ENCODE measurements at places on chromosomes 1 and 21.

- no peak for DNase-seq
Observed at GRCh38 chr1:54818461-54819194, 17.5 kb upstream of the TTC22 start.

DNA sequence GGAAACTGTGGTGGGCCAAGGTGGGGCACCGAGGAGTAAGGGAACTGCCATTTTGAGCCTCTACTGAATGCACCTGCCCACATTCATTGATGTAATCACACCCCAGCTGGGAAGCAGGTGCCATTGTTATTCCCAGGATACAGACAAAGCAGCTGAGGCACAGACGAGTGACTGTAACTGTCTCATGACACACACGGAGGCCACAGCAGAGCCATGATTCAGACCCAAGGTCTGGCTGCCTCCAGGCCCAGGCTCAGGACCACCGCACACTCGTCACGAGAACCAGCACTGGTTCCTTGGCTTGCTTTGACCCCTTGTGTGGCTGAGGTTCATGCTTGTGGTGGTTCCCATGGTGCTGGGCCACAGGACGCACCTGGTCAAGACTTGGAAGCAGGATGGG, 45.6 kb upstream of the CLIC4 start:
- no peak for DNase-seq

DNA sequence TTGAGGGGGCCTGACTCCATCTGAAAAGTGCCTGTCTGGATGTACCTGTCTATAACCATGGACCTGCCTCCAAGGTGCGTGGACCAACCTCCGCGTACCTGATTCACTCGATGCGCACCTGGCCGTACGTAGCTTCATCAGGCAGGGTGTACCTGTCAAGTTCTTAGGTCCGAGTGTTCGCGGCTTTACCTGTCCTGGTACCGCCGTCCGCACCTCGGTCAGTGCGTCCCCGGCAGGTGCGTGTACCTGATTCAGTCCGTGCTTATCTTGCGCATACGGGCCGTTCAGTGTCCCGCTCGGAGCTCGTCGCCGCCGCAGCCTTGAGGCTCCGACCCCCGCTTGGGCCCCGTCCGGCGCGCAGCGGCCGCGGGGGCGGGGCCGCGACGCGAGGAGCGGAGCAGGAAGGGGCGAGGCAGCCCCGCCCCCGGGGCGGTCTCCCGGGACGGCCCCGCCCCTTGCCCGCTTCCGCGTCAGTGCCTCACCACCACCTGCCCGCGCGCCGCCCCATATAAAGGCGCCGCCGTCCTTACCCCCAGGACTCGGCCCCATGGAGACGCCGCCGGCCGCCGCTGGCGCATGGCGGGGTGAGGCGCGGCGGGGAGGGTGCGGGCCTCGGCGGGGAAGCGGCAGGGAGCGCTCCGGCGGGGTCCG, at the start of gene ZC3H12A:
ZC3H12A (plus strand) TSS at position 535 of the 651 bp plus-strand sequence. CDS start 917 bp downstream, outside the sequence.
- peak; percentile 95 for DNase-seq

DNA sequence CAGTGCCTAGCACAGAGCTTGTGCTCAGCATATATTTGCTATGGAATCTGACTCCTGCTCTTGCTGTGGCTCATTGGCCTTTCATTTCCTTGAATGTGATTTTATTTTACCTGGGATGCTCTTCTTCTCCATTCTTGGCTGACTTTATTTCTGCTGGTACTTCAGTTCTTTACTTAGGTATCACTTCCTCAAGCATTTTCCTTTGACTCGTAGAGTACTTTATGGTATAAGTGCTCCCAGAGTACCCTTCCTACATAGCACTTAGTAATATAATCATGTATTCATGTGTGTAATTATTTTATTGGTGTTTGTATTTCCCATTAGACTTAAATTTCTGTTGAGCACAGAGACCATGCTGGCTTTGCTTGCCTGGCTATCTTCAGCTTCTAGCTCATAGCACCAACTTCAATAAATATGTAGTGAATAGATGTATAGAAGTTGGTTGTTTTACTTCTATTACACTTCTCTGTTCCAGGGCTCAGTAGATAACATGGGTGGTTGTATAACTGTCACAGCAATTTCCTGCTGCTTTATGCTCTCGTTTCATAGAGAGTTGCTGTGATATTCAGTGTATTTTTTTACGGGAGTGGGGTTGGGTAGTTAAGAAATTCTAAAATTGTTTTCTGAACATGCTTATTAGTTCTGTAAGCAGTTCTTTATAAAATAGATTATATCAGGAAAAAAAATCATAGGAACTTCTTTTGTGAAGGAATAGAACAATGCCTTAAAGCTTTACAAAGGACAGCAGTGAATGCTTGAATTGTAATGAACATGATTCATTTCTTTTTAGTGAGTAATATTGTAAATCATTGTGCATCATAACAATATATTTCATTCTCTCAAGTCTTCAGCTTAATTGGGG, 112.2 kb downstream of the NEK7 start:
- no peak for DNase-seq

GRCh38 chr1:226974544-226975258, 34.6 kb downstream of the COQ8A start:
- DNase-seq = no peak

DNA sequence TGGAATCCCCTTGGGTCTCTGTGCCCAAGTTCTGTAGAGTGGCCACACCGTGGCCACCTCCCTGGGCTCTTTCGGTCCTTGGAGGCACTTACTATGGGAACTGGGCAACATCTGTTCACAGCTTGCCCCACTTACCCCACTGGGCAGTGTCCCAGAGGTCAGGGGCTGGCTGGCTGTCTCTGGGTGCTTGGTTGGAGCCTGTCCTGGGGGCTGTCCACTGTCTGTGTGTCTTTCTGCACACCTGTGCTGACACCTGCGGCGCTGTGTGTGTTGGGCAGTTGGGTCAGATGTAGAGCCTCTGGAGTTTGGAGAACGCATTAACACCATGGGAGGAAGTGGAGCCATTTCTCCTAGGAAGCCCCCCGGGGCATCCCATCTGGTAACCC, 1.3 kb upstream of the TMEM54 start:
- DNase-seq = no peak

DNA sequence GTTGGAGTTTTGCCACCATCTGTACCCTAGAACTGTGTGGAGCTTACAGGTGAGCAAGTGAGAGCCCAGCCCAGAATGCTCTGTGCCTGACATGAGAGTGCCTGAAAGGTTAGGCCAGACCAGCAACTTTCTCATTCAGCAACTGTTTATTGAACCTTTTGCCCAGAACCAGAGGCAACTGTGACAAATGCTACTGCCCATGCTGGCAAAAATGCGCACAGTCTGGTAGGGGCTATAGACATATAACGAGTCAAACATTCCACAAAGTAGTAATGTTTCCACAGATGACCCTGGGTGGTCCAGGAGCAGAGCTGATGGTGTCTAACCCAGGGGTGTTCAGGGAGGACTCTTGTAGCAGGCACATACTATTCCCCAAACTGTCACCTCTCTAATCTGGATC, 56.0 kb upstream of the GCLM start:
- DNase-seq = no peak

DNA sequence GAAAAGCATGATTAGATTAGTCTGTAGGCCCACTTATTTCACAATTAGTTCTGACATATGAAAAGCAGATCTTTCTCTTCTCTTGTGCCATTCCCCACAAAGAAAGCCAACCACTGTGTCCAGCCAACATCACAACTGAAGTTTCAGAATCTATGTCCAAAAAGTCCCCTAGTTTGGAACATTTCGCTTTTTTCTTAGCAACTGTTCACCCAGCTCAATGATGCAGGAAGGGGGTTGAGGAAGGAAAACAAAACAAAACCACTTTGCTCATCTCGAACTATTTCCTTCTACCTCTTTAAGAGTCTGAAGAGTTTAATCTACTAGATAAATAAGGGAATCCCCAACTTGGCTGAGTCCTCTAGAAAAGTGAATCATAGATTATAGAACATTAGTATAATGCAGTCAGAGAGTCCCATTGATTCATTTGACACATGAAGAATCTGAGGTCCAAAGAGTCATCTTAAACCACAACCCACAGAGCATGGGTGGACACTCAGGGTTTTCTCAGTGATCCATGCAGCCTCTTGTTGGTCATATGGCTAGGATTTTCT, 159.3 kb upstream of the SGIP1 start:
- DNase-seq = peak; percentile 52

DNA sequence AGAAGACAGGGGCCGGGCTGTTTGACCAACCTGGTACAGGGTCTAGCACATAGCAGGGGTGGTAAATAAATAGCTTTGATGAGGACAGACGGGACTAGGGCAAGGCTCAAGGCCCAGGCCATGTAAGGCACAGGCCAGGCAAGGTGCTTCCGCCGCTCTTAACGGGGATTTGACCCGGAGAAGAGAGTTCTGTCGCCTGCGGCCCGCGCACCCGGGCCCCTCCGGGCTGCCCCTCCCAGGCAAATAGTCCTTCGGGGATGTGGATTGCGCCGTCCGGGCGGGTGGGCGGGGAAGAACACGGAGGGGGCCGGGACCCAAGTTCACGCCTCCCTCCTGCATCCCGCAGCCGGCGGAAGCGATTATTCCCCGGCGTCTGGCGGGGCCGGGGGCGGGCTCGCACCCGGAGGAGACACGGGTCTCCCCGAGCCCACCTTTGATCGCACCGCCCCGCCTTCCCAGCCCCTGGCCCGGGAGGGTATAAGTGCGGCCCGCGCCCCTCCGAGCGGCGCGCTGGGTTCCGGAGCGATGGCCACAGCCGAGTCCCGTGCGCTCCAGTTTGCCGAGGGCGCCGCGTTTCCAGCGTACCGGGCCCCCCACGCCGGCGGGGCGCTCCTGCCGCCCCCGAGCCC, at the start of gene MIXL1:
MIXL1 (plus strand) TSS at position 508 of the 629 bp plus-strand sequence; CDS start at position 526, 18 bp downstream.
- DNase-seq = no peak

GRCh38 chr1:47438165-47439016, 547 bp downstream of the FOXD2 start:
- DNase-seq = no peak

- DNase-seq = no peak
Observed at GRCh38 chr1:52122384-52122783, 19.5 kb upstream of the ZFYVE9 start.

GRCh38 chr1:197284966-197285365, 16.9 kb downstream of the CRB1 start:
- DNase-seq = no peak

GRCh38 chr1:198641966-198642668, 3.3 kb downstream of the PTPRC start:
- peak; percentile 56 for DNase-seq

GRCh38 chr1:64864018-64864940, 102.1 kb downstream of the JAK1 start:
- peak; percentile 81 for DNase-seq

GRCh38 chr1:182095946-182096345, 34.4 kb upstream of the ZNF648 start:
- DNase-seq = no peak

- no peak for DNase-seq
Observed at GRCh38 chr1:185998391-185998790, 264.2 kb downstream of the HMCN1 start.

- DNase-seq = no peak
Observed at GRCh38 chr1:209191262-209191634, 392.3 kb upstream of the CAMK1G start.

DNA sequence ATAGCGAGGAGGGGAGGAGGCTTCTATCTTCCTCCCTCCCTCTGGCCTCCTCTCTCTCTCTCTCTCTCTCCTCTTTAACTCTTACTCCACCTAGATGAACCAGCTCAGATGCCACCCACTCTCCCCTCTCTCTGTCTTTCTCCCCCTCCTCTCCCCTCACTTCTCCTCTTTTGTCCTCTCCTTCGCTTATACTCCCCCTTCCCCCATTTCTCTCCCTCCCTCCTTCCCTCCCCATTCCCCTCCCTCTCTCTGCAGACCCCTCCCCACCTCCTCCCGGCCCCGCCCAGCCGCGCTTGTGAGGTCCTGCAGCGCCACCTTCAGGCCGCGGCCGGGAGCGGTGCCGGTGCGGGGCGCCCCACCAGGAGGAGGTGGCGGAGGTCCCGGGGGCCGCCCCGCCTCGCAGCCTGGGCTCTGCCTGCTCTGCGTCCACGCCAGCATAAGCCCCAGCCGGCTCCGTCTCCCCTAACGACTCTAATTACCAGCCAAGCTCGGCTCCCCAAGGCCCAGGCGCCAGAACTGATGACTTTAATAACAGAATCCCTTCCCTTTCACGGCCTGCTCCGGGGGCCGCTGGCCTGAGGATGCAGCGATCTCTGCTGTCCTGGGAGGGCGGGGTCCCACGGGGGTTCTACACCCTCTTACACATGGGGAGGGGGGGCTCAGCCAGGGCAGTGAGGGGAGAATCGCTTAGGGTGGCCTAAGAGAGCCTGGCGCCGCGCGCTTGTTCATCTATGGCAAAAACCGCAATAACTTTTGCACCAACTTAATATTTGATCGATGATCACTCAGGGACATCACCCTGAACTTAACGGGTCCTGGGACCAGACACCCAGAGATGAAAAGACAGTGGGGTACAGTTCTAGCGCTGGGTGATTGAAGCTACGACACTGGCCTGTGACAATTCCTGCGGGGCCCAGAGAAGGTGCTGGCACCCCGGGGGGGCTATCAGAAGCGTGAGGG, 637.3 kb downstream of the MATN1 start:
- DNase-seq = no peak

GRCh38 chr1:60894130-60894529, 188.2 kb upstream of the NFIA start:
- DNase-seq = no peak

DNA sequence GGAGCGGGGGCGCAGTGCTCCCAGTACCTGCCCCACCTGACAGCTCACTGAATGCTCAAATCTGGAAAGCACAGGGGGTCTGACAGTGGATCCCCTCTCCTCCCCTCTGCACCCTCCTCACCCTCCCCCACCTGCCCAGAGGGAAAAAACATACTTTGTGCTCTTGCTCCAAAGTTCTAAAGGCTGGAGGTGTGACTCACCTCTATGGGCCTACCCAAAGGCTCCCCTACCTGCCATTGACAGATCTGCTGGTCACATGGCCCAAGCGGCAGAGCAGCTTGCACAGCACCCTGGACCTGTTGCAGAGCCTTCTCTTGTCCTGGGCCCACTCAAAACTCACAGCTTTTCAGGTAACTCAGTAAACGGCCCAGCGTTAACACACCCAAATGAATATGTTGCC, 55.7 kb downstream of the ADSS2 start:
- no peak for DNase-seq

DNA sequence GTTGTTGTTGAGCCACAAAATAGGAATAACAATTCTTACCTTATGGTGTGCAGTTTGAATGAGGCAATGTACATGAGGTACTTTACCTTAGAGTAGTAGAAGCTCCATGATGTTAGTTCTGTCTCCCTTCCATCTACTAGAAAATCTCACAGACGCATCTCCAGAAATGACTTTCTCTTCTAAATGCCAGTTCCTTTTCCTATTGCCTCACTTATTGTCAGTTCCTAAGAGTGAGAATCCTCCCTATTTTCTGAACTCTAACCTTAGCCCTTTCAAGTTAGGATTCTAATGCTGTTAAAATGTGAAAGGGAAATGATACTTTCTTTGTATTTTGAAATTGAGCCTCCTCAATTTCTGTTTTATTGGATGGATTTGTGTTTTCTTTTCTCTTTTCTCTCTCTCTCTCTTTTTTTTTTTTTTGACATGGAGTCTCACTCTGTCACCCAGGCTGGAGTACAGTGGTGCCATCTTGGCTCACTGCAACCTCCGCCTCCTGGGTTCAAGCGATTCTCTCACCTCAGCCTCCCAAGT, 18.6 kb upstream of the MAPKAPK2 start:
- no peak for DNase-seq

GRCh38 chr1:10614377-10615225, 139.9 kb downstream of the PEX14 start:
- no peak for DNase-seq

- peak; percentile 34 for DNase-seq
Observed at GRCh38 chr1:169427081-169427641, at the start of gene CCDC181. Gene CCDC181, minus strand, starts transcription at chr1:169427474. Its CDS starts 2,547 bp downstream, at chr1:169424927.

GRCh38 chr1:36137776-36138175, 11.5 kb downstream of the TRAPPC3 start:
- DNase-seq = no peak

All from CD4-positive, alpha-beta T cell treated with Interferon alpha-2 for 1 hour (primary cell).